ENCODE measurements at places on chromosomes 7 and 10.

DNA sequence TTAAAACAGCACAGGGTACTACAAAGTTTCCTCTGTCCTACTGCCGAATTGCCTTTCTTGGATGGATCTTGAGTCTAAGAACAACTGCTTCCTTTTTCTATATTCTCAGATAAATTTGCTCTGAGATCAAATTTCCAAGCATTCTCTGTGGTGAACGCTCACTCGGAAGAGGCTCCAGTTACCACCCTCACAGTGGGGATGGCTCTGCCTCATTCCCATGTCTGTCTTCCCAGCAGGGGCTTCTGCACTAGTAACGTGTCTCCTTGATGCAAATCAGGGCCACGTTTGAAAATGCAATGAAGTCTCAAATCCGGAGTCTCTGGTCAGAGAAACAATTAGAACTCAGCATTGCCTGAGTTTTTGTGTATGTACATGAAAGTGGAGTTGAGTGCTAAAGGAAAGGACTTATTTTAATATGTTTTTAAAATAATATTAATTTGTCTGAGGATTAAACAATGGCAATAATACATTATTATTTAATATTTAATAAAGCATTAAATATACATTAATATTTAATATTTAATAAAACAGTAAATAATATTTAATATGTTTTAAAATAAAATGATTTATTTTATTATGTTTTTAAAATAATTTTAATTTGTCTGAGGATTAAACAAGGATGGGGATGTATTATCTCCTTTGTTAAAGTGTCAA, 61.8 kb downstream of the INHBA start:
- peak; percentile 85 for DNase-seq

- DNase-seq = no peak
Measured at GRCh38 chr10:118985576-118985975, 43.9 kb upstream of the NANOS1 start.

DNA sequence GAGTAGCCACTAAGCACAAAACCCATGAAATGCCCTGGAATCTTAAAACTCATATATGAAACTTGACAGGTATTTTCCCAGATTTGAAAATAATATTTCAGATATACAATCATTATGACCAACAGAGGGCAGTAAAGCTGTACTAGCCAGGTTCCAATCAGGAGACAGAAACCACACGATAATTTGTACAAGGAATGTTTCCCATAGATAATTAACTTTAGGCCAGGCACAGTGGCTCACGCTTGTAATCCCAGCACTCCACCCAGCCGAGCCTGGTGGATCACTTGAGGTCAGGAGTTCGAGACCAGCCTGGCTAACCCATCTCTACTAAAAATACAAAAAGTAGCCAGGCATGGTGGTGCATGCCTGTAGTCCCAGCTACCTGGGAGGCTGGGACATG, 31.0 kb upstream of the NUB1 start:
- no peak for DNase-seq

- no peak for DNase-seq
Measured at GRCh38 chr7:98217623-98218582, 6.7 kb downstream of the BHLHA15 start.

GRCh38 chr10:91788527-91788926, 9.7 kb upstream of the TNKS2 start:
- DNase-seq = no peak

- no peak for DNase-seq
Measured at GRCh38 chr10:6064119-6064518, 2.0 kb upstream of the IL2RA start.

DNA sequence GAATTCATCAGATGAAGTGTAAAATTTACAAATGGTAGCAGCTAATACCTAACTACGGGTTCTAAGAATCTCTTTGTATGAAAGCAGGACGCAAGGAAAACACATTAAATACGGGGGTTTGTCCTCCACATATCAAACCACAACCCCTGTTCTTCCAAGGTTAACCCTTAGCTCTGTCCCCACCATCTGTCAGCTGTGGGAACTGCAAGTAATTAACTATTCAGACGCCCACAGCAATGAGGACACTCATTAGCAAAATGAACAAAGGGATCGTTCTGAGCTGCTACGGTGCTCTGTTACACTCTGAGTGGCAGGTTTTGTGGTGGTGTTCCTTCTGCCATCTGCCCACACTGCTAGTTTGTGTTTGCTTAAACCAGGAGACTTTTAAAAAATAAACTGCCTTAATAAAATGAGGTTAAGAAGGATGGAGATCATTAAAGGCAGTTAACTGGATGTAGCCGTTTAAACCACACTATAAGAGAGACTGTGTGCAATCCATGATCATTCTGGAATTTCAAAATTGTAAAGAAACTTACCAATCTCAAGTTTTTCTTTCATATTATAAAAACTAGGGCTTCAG, 51.4 kb downstream of the C10orf67 start:
- peak; percentile 11 for DNase-seq

DNA sequence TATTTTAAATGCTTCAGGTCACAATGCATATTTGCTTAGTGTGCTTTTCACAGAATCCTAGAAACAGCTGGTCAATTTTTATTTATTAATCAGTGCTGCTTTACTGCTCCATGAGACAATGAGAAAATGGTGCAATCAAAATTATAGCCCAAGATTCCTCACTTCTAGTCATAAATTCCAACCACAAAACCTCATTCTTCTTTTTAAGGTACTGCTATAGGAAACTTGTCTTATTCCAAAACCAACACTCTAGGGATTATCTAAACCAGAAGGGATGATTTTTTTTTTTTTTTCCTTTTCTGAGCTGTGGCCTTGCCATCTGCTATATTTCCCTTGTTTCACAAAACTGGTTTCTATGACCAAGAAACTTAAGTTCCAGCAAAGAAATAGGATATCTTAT, 64.0 kb upstream of the SEMA3A start:
- peak; percentile 70 for DNase-seq

- DNase-seq = peak; percentile 34
Measured at GRCh38 chr10:11331726-11332125, 279.7 kb downstream of the USP6NL start.

GRCh38 chr10:99548041-99548530, 15.3 kb downstream of the NKX2-3 start:
- DNase-seq = no peak

DNA sequence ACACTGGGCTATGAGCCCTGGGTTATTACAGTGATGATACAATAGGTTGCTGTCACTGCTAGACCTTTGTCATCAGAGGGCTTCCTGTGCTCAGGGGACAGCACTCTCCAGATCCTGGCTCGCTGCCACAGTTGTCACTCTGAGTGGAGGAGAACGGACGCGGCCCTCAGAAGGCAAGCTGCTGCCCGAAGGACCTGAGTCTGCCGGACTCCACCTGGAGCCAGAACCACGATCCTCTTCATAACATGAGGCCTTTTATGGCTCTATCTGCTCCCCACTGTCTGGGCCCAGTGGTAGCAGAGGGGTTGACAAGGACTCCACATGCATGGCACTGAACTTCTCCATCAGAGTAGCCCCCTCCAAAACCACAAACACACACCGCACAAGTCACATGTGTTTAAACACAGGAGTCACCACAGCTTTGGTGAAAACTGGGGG, 94.7 kb upstream of the EFCAB10 start:
- DNase-seq = no peak

DNA sequence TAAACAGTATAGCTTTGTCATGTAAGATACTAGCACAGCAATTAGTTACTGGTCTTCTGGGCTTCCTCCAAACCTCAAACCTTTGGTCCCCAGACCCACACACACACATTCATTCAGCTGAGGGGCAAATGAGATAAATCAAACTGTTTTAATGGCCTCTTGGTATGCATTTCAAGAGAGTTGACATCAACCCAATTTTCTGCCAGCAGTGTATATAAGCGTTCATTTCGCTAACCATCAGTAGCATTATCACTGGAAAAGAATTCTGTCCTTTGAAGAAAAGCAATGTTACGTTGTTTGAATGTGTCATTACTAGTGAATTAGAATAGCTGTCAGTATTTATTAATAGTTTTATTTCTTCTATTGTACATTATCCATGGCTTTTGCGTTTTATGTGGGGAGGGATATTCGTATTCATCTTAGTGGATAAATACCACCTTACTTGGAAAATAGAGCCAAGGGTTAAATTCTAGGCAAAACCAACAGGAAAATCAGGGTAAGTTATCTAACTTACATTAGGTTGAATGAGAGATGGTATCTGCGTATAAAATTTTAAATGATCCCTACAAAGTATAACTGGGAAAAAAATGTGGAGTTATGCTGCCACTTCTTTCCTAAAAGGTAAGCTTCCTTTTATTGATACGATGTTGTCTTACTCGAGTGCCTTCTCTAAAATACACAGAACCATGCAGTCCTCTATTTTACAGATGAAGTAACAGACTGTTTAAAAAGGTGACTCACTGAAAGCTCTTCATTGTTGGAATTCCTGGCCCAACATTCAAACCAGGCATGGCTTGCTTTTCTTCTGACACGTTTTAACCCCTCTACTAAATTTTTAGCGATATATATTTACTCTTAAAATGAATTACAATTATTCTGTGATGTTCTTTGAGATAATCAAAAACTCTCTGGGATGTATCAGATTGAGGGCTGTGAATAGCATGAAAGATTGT, 2.0 kb upstream of the ZMYND11 start:
- DNase-seq = peak; percentile 72

DNA sequence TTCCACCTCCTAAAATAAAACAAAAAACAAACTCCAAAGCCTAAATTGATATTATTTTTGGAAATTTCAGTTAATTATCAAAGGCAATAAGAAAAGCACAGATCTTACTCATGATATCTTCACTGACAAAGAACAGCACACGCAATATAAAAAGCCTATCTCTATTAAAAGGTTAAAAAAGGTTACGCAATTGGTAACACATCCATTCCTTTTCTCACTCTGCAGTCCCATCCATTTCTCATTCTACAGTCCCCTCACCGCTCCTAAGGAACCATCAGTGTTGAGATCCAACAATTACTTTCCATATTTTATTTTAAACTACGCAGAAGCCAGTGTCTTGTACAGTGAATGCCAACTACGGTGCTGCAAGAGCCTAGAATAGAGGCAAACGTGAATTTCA, 1.3 kb downstream of the SEC61G start:
- no peak for DNase-seq

GRCh38 chr7:95335093-95335492, 10.8 kb upstream of the PON1 start:
- peak; percentile 80 for DNase-seq

- no peak for DNase-seq
Measured at GRCh38 chr10:110864662-110865140, 7.0 kb upstream of the PDCD4 start.

DNA sequence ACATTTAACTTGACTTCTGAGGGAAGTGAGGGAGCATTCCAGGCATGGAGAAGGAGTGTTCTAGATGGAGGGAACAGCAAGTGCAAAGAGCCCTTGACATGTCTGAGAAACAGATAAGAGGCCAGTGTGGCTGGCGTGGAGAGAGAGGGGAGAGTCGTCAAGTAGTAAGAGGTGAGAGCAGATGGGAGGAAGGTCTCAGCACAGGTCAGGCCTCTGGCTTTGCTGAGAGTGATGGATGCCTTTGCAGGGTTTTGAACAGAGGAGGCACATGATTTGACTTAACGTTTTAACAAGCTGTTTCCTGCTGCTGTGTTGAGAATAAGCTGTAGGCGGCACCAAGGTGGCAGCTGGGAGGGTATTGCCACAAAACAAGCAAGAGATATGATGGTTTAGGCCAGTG, 97.2 kb downstream of the KAT6B start:
- no peak for DNase-seq

- DNase-seq = no peak
Measured at GRCh38 chr7:67309764-67310549, 313.3 kb downstream of the TYW1 start.

DNA sequence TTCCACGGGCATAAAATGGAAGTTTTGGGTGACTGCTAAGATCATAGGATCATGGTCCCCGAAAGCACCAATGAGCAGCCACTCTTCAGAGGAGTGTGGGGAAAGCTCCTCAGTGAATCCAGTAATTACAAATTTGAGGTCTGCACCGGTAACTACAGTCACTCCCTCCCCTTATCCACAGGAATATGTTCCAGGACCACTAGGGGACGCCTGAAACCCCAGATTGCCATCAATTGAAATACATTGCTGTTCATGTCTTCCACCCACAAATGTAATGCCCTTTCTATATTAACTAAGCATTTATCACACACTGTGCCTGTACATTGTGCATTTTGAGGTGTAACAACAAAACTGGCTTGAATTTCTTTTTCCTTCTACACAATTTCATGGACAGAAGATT, 447.9 kb upstream of the PFKP start:
- DNase-seq = no peak

DNA sequence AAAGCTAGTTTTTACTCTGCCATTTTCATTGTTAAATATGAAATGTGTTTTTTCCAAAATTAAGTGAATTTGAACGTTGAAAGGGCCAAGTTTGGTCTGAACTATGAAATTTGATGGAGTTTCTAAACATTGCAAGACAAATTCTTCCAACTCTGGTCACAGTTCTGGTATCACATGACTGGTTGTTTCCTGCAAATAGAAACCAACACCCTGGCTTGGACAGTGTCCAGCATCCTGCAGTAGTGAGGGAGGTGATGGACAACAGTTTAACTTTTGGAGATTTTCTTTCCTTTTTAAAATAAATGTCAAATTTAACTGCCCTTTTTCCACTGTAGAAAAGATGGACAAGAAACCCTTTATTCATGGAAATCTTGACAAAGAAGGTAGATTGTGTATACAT, 54.8 kb upstream of the AGBL3 start:
- DNase-seq = peak; percentile 40

DNA sequence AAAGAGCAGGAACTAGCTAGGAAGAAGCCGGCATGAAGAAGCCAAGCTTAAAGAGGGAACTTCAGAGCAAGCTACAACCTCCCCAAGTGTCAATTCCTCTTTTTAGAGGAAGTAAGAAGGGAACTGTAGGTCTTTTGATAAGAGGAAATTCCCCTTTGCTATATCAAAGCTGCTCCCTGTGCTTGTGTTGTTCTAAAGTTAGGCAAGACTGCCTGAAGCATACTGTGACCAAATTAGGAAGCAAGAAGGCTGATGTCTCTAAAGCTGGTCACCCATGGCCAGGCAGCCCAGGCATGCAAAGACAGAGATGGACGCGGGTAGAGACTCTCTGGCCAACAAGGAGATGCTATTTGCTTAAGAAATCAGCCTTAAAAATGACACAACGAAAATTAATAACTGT, 87.9 kb downstream of the RNF216 start:
- DNase-seq = peak; percentile 47

DNA sequence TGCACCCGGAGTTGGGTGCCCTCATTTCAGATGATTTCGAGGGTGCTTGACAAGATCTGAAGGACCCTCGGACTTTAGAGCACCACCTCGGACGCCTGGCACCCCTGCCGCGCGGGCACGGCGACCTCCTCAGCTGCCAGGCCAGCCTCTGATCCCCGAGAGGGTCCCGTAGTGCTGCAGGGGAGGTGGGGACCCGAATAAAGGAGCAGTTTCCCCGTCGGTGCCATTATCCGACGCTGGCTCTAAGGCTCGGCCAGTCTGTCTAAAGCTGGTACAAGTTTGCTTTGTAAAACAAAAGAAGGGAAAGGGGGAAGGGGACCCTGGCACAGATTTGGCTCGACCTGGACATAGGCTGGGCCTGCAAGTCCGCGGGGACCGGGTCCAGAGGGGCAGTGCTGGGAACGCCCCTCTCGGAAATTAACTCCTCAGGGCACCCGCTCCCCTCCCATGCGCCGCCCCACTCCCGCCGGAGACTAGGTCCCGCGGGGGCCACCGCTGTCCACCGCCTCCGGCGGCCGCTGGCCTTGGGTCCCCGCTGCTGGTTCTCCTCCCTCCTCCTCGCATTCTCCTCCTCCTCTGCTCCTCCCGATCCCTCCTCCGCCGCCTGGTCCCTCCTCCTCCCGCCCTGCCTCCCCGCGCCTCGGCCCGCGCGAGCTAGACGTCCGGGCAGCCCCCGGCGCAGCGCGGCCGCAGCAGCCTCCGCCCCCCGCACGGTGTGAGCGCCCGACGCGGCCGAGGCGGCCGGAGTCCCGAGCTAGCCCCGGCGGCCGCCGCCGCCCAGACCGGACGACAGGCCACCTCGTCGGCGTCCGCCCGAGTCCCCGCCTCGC, at the start of gene EGFR:
Gene EGFR (plus strand): TSS at position 657 of the 830 bp plus-strand sequence. CDS start 261 bp downstream, outside the sequence.
- DNase-seq = peak; percentile 83

Measured in astrocyte of the spinal cord (primary cell).